ENCODE measurements at places on chromosomes 7 and 10.

DNA sequence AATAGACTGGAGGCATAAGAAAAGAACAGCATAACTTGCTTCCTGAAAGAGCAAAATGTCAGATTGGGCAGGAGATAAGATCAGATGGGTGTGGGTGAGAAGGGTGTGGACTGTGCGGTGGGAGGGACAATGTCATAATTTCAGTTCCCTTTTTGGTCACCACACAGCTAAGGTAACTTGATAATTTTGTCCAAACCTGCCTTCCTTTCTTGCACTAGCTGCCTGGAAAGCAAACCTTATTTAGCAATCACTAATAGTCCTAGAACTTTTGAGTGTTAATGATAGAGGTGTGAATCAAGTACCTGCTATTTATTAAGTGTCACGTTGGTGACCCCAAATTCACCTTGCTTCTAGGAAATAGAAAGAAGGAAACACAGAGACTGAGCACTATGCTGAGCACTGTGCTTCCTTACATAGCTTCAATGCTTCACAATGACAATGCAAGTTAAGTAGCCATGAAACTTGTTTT is 72.4 kb upstream of the SP4 start:
- peak; percentile 91 for DNase-seq

DNA sequence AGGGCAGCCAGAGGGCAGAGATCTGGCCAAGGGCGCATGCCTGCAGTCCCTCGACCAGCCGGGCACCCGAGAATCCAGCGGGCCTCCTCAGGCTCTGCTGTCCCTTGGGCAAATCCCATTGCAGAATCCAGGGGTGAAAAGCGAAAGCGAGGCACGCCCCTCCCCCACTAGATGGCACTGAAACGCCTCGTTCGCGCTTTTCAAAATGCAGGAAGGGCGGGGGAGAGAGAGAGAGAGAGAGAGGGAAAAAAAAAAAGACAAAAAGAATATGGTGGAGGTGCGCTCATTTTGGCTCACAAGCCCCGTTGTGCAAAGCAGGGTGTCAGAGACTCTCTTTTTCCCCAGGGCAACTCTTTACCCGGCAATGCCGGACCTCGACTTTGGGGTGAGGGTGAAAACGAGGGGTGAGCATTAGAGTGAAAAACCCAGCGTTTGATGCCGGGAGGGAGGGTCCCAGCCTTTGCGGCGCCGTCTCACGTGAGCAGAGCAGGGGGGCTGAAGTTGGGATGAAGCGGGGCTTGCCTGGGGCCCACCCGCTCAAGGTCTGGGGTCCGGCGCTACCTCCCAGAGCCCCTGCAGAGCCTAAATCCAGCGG is 2.5 kb upstream of the TMEM178B start:
- DNase-seq, result peak; percentile 70

GRCh38 chr7:7956531-7957128 is 12.0 kb upstream of the GLCCI1 start:
- no peak for DNase-seq

DNA sequence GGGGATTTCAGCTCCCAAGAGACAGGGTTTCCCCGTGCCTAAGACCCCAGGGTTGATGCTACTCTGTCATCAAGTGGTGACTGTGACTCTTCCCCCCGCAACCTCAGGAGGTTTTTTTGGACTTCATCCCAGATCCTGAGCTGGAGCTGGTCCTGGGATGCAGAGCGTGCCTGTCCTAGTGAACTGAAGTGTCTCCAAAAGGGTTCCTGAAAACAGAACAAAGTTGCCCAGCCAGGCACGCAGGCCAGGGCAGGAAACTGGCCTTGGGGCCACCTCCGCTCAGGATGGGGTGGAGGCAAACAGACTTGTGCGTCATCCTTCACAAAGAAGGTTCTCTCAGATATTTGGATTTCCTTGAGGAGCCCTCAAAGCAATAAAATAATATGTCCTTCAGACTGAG is 118.9 kb downstream of the ITIH5 start:
- no peak for DNase-seq

- no peak for DNase-seq
These were observed 138.8 kb downstream of the PRPF18 start for GRCh38 chr10:13725594-13725993.

DNA sequence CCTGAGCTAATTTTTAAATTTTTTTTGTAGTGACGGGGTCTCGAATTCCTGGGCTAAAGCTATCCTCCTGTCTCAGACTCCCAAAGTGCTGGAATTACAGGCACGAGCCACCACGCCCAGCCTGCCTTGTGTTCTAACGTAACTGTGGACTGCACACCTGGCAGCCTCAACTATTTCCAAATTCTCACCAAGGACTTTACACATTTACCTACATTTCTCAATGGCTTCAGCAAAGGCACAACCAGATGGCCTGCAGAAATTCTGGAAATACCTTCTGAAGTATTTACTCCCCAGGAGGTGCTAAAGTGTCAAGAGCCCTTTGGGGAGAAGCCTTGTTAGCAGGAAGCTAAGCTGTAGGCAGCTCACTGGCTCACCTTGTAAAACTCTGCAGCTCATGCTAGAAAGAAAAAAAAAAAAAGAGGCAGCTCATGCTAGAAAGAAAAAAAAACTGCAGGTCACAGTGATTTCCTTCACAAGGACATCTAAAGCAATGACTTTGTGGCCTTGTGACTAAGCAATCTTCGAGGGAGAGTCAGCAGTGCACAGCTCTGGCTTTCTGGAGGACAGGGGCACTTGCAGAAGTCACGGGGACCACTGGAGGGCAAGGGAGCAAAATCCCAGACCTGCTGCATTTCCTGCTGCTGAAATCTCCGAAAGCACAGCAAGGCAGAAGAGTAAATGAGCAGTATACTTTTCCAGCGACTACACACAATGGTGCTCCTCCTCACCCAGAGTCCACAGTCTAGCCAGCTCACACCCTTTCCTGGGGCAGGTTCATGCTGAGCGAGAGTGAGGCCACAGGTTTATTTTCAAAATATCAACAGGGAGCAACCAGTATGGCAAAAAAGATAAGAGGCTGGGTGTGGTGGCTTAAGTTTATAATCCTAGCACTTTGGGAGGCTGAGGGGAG is 40.4 kb downstream of the BAIAP2L1 start:
- DNase-seq, result no peak

- no peak for DNase-seq
These were observed 125.4 kb downstream of the MAPK8 start for GRCh38 chr10:48431871-48432270.

DNA sequence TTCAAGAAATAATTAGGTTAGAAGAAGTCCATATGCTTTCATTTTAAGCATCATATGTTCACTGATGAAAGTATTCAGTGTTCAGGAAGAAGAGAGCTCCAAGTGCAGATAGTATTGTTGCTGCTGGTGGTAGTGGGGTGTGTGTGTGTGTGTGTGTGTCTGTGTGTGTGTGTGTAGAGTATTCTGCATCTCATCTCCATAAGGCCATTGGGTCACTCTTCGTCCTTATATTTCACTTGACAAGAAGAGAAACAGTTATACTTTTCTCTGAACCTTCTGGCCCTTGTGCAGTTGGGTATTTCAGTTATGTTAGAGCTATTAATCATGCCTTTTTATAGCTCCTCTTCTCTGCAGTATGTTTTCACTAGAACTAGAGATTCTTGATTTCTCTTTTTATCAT is 26.2 kb downstream of the ADAM22 start:
- DNase-seq, result no peak

GRCh38 chr7:78863281-78863680 is 590.2 kb downstream of the MAGI2 start:
- DNase-seq, result no peak

Measured in activated CD4-positive, alpha-beta T cell treated with anti-CD3 and anti-CD28 coated beads, Interleukin-10, Interleukin-2, amounts not matched to agents 100 ng/mL and 50 ng/mL, durations not matched to agents 16 hours and 8 hours (primary cell).